ENCODE measurements at places on chromosomes 16 and 17.

GRCh38 chr17:33021731-33022408 lies 30.2 kb downstream of the SPACA3 start:
- DNase-seq, result no peak

DNA sequence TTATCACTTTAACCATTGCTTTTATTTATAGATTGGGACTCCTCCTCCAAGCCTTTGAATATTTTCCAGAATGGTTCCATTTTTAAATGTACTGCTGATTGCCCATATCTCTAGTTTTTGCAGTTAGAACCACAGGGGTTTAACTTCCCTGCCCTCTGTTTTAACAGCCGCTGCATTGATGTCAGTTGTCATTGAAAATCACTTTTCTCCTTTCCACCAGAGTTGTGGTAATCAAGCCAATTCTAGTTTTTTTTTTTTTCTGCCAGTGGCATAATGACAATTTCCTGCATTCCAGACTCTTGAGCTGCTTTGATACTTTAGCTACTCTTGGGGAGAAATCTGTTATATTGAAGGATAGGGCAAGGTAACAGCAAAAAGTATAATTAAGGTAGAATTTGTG lies 91.5 kb downstream of the HS3ST4 start:
- DNase-seq, result no peak

- no peak for DNase-seq
These were observed 332.8 kb downstream of the C16orf95 start for GRCh38 chr16:86984343-86984742.

DNA sequence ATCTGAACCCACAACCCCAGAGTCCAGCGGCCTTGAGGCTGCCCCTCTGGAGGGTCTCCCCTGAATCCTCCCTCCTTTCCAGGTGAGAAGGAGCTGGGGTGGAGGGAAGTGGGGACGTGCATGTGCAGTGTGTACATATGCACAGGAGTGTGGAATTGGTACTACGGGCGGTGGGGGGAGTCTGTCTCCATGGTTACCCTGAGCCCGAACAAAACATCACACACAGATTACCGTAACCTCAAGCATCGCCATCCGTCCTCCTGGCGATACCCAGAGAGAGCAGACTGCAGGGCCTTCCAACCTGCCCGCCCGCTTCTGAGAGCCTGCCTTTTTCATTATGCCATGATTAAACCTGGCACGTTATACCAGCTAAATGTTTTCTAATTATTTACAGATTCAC lies 25.1 kb downstream of the GSG1L start:
- DNase-seq, result no peak

DNA sequence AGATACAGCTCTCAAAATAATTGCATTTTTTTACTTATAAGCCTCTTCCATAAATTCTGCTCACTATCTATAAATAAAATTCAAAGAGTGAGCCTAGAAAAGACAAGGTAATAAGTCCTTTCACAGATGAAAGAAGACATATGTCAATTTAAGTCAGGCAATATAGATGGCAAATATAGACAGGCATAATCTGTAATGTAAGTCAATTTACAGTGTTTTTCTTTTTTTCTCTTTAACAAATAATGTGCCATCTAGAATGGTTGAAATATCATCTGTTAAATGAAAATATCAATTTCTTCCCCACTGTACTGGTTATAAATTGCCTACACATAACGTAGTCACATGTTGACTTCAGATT lies 1409.2 kb upstream of the GOT2 start:
- DNase-seq, result no peak
